ENCODE measurements at places on chromosomes 6 and 20.

DNA sequence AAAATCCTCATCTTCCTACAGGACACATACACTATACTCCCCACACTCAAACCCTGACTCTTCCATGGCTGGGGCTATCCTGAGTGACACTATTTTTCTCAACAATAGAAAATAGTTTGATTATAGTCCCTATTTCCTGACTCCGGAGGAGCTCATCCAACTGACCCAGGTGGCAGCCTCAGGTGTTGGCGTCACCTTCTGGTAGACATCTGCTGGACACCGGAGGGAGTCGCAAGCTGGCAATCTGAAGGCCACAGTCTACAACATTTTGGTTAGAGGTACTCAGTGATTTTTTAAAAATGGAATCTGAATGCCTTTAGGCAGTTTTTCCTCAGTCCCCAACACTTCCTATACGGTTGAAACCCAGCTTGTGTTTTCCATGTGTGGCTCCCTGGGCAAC, 32.2 kb upstream of the OCSTAMP start:
- no peak for DNase-seq

GRCh38 chr6:101878554-101879276, 485.2 kb downstream of the GRIK2 start:
- DNase-seq, result no peak

GRCh38 chr6:17927705-17928104, 59.7 kb downstream of the KIF13A start:
- DNase-seq, result no peak

DNA sequence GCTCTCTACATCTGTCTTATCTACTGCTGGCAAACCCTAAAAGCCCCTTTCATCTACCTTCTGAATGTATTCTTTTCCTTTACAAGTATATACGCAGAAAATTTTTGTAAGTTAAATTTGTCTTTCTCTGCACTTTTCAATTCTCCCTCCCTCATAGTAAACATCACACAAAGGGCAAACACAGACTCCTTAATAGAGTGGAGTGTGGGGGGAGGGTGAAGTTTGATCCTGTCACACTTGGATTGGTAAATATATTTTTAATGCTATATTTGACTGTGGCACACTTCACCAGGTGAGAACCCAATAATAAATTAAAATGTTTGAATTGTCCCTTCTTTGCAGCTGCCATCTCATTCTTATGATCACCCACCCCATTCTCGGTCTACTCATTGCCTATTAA, 33.2 kb upstream of the PAQR8 start:
- no peak for DNase-seq

DNA sequence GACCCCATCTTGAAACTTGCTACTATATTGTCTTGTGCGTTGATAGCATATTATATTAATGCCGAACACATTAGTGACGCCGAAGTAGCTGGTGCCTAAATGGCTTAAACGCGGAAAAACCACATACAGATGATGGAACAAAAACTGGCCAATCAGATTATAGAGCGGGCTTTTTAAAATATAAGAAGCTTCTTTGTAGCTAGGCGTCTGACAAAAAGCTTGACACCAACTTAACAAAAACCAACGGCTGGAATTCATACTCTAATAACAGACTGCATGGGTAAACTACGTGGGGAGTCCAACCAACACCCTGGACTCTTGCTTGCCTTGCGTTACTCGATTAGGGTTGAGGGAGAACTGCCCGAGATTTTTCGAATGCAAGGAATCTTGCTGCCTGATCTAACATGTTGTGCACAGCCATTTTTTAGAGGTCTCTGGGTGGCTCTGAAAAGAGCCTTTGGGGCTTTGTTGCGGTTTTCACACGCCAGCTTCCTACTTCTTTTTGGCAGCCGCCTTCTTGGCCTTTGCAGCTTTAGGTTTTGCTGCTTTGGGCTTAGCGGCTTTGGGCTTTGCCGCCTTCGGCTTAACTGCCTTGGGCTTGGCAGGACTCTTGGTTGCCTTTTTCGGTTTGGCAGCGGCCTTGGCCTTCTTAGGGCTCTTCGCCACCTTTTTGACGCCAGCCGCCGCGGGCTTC, 45.7 kb downstream of the OR2B2 start:
- DNase-seq, result no peak

DNA sequence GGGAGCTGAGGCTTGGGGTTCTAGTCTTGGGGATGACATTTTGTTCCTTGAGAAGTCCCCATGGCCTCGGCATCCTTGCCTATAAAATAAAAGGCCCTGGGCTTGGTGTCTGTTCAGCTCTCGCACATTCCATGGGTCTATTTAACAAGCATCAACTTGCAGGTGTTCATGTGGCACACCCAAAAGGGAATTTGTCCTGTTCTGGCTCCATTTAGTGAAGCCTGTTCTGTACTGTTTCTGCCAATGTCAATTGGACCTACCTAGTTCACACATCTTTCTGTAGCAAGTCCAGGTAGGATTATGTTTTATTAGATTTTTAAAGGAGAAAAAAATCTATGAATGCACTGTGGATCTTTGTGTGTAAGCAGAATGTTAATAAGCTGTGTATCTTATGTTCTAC, 262.0 kb downstream of the HIVEP2 start:
- no peak for DNase-seq

GRCh38 chr20:57473246-57474048, 51.5 kb downstream of the CTCFL start:
- no peak for DNase-seq

DNA sequence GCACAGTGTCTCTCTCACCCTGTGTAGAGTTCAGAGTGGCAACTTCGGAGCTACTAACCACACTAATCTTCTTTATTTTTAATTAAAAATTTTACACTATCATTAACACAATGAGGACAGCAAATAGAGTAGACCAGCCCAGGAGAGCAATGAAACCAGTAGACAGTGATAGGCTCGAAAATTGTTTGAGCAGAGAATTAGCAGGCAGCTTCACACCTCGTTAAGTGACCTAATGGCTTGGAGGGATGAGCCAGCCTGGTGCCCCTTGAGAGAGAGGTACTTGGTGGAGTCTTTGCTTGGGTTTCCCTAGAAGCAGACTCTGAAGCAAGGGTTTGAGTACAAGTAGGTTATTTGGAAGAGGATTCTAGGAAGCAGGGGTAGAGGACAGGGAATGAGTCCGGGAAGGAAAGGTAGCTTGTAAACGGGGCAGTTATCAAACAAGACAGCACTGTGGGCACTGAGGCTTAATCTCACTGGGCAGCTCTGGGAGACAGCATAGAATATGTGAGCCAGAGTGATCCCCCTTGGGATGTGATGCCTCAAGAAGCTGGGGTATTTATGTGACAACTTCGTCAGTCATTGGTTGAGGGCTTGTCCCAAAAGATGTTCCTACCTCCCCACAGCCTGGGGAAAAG, 146.1 kb downstream of the PCSK2 start:
- DNase-seq, result no peak
